ENCODE measurements at places on chromosomes 13 and 19.

DNA sequence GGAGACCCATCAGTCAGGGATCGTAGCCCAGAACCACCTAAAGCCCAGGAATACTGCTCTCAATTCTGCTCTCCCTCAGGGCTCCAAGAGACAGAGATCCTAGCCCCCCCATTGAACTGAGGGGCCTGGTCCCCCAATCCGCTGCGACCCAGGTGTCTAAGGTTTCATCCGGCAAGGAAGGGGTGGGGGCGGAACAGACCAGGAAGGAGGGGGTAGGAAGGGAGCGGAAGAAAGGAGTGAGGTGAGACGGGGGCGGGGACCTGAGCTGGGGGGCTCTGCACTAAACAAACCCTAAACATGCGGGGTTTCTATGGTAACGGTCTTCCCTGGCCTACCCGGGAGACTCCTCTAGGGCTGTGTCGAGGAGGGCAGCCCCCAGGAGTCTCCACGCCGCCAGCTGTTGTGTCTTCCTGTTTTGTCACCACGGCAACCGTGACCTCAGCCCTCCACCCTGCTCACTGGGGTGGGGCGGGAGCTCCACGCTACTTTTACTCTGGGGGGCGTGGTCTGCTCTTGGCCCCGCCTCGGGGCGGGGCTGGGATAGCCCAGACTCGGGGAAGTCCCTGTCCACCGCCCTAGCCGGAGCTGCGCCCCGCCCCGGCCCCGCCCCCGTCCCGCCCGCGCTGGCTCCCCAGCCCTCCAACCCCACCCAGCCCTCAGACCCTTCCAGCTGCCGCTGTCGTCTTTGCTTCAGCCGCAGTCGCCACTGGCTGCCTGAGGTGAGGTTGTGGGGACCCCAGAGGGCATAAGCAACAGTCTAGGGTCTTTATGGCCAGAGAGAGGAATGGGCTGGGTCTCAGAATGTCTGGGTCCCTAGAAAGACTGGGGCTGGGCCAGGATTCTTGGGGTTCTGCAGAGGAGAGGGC, at the start of gene MYADM:
Gene MYADM, plus strand, starts transcription at position 659 of the 866 bp plus-strand sequence. CDS start 5,647 bp downstream, outside the sequence.
- peak; percentile 100 for DNase-seq

GRCh38 chr19:6204866-6205723, 69.6 kb downstream of the ACSBG2 start:
- DNase-seq, result no peak

DNA sequence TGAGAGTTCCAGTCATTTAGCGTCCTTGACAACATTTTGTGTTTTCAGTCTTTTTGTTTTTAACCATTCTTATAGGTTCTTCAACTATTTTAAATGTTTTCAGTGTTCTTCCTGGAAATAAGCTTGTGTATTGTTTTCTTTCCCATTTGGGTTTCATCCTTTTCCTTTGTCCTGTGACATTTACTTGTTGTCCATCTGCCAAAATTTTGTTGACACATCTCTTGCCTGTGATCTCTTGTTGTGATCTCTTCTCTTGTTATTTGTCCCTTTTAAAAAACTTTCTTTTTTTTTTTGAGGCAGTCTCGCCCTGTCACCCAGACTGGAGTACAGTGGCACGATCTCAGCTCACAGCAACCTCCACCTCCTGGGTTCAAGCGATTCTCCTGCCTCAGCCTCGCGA, 96.5 kb downstream of the PDS5B start:
- DNase-seq, result no peak

GRCh38 chr19:35154525-35155406, at the start of gene FXYD5:
TSS of gene FXYD5 (plus strand) at chr19:35154735. CDS start at chr19:35155551, 816 bp downstream.
- peak; percentile 62 for DNase-seq

- no peak for DNase-seq
Measured at GRCh38 chr13:30002577-30002976, 152.2 kb upstream of the UBL3 start.

DNA sequence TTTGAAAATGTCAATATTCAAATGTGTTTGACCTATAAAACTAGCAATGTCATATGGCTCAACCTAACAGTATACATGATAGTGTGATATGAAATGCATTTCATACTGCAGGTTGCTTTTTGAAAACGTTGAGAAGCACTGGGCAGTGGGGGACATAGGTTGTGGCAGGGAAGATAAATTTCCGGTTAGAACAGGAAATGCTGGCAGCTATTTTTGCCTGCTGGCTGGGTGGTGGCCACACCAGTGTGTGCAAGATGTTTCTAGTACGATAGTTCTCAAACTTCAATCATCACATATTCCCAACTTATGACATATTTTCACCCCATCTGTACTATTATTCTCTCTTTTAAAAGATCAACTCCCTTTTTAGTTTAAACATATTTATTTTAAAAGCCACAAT, 17.2 kb downstream of the FXYD5 start:
- no peak for DNase-seq

DNA sequence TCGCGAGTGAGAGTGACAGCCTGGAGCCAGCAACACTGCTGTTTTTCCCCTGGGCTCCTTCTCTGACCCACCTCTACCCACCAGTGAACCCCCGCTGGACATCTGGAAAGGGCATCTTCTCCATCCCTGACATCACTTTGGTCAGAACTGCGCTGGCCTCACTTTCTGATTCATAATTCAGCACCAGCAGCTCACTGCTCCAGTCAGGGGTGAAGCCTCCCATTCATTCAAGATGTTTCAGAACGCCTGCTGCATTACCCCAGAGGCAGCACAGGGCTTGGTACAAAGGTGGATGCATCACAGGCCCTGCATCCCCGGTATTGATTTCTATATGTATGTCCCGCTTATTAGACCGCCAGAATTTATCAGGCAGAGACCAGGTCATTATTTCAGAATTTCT, 182.8 kb upstream of the TSHZ3 start:
- DNase-seq, result no peak

- no peak for DNase-seq
Measured at GRCh38 chr19:42003506-42004294, 9.7 kb upstream of the ATP1A3 start.

GRCh38 chr19:49591731-49592485, 926 bp downstream of the PRR12 start:
- DNase-seq, result no peak

DNA sequence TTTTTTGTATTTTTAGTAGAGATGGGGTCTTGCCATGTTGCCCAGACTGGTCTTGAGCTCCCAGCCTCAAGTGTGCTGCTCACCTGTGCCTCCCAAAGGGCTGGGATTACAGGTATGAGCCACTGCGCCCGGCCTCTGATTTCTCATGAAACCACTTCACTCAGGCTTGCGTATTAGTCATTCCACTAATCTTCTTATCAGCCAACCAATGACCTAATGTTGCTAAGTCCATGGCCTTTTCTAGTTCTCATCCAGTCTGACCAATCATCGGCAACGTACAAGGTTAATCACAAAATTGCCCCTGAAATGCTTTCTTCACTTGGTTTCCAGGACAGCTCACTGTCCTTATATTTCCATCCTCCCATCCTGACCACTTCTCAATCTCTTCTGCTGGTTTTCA, 605.3 kb upstream of the SLC10A2 start:
- DNase-seq, result no peak

GRCh38 chr13:71149498-71150363, 717.3 kb downstream of the DACH1 start:
- DNase-seq, result no peak

DNA sequence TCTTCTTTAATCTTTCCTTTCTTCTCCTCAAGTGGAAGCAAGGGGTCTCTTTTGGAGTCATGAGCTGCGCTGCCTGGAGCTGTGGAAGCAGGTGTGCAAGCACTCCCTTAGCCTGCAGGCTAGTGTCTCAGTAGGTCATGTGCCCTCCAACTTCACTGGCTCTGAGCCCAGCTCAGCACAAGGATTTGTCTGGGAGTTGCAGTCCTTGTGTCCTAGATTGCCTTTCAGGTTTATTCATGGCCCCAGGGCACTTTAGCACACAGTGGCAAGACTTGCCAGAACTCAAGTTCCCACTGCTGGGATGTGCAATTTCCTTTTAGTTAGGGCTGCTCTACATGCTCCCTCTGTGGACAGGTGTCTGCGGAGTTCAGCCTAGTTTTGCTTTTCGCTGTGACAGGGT, 211.7 kb downstream of the LIG4 start:
- no peak for DNase-seq

GRCh38 chr13:37412241-37412921, 186.2 kb downstream of the POSTN start:
- DNase-seq, result no peak

DNA sequence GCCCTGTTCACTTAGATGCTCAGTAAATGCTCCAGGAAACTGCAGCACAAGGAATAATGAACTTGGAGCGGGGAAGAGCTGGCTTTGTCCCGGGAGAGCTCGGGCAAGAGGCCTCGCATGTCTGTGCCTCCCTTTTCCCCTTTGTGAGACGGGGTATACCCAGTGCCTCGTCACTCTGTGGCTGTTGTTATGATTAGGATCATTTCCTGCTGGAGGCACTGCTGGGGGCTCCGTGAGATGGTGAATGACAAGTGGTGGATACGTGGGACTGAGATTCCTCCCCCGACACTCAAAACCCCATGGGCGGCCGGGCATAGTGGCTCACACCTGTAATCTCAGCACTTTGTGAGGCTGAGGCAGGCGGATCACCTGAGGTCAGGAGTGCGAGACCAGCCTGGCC, 1.1 kb upstream of the PLVAP start:
- DNase-seq, result no peak

GRCh38 chr19:49889038-49889686, 7.5 kb downstream of the IL4I1 start:
- no peak for DNase-seq

DNA sequence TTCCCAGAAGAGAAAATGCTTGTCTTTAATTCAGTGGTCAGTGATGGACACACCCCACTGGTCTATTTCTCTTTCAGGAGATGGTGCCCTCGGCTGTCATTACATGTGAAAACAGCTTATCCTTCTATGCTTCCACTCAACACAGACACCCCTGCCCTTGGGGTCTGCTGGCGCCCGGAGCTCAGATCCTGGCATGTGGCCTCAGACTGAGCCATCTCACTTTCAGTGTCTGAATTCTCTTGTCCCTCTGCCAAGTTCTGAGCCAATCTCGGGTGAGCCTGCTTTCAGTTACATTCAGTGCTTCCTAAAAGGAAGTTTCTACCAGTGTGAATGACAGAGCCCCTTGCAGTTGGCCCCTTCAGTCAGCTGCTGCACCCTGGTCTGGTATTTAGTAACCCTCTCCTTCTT, 293.6 kb downstream of the DNAJC15 start:
- peak; percentile 12 for DNase-seq

DNA sequence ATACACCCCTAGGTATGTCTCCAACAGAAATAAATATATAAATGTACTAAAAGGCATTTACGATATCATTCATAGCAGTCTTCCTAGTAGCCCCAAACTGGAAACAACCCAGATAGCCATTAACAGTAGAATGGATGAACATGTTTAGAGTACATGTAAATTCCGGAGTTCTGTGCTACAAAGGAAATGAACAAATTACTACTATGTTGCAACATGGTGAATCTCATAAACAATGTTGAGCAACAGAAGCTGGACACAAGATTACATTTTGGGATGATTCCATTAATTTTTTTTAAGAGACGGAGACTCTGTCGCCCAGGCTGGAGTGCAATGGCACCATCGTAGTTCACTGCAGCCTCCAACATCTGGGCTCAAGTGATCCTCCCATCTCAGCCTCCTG, 5.9 kb upstream of the SLC7A10 start:
- no peak for DNase-seq

DNA sequence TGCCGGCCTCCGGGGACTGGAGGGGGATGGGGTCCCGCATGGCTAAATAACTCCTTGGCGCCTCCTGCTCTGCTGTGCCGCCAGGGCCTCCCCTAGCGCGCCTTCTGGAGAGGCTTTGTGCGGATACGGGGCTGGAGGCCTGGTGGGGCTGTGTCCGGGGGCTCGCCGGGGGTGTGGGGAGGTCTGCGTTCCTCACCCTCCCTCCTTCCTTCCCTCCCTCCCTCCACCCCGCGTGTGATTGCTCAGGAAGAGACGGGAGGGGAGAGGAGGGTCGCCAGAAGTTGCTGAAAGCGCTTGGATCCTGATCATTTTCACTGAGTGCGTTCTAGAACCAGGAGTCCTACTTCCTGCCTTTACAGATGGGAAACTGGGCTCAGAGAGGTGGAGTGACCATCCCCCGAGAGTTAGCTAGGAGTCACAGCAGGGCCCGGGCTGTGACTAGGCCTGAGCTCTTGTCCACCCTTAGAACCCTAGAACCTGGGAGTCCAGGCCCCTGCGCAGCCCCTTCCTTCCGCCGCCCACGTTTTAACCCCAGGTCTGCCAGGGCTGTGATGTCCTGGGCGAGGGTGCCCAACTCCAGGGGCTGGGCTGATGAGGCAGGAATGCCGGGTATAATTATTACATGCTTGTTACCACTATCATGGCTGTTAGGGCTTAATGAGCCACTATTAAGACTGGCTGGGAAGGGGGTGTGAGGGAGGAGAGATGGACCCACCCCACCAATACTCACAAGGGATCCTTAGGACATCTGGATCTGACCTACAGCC, 782 bp upstream of the JUND start:
- DNase-seq, result no peak

DNA sequence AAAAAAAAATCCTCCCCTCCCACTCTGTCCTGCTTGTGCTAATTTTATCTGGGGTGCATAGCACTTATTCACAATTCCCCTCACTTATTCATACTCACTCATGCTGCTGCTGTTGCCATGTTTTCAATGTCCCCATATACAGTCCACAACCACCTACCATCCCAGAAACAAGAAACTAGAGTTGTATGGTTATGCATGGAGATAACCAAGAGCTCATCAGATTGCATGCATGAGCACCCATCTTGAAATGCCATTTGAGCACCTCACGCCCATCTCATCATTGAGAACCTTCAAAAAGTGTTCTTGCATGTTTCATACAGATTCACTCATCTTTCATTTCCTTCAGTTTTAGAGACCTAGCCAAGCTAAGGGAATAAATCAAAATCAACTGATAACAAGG, 15.1 kb upstream of the N4BP2L2 start:
- no peak for DNase-seq

DNA sequence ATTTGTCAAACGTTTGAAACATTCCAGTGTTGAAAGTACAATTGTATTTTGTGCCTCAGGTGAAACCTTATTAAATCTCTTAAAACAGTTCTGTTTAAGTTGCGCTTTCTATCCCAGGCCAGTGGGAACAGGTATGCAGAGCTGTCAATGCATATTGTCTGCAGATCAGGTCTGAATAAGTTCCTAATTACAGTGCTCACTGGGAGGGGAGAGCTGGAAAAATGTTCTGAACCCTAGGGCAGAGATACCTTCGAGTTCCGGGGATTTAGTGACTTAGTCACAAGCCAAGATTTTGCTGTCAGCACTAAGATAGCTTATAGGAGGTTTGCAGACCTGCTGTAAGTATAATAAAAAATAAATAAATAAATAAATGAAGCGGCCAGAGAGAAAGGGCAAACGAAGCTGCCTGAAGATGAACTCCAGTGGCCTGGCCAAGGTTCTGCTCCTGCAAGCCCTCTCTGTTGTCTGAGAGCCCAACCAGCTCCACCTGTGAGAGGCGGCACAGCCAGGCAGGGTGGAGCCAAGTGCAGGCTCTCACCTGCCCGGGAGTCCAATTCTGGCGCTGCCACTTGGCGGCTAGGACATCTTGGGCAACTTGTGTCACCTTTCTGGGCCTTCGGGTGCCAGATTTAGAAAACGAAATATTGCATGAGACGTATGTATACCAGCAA, 97.9 kb upstream of the SLC7A1 start:
- DNase-seq, result no peak

- DNase-seq, result no peak
Measured at GRCh38 chr13:24925318-24926231, 161.6 kb downstream of the RNF17 start.

Measured in thymus (tissue), 14 donors.